ENCODE measurements at places on chromosomes 13 and 19.
A peak's percentile ranks its signal among the peaks of the same experiment; 100 is the strongest.

DNA sequence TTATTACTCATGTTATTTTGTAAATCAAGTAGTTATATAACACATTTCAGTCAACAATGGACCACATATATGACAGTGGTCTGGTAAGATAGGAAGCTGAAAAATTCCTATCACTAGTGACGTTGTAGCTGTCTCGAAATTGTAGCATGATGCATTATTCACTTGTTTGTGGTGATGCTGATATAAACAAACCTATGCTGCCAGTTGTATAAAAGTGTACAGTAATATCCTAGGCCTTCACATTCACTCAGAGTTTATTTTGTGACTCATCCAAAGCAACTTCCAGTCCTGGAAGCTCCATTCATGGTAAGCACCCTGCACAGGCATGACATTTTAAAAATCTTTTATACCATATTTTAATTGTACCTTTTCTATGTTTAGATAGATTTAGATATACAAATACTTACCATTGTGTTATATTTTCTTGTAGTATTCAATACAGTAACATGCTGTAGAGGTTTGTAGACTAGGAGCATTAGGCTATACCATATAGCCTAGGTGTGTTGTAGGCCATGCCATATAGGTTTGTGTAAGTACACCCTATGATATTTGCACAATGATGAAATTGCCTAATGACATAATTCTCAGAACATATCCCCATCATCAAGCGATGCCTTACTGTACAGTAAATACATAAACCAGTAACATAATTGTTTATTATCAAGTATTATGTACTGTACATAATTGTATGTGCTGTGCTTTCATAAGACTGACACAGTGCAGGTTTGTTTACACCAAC, 49.3 kb downstream of the IFT88 start:
- DNase-seq: no peak

DNA sequence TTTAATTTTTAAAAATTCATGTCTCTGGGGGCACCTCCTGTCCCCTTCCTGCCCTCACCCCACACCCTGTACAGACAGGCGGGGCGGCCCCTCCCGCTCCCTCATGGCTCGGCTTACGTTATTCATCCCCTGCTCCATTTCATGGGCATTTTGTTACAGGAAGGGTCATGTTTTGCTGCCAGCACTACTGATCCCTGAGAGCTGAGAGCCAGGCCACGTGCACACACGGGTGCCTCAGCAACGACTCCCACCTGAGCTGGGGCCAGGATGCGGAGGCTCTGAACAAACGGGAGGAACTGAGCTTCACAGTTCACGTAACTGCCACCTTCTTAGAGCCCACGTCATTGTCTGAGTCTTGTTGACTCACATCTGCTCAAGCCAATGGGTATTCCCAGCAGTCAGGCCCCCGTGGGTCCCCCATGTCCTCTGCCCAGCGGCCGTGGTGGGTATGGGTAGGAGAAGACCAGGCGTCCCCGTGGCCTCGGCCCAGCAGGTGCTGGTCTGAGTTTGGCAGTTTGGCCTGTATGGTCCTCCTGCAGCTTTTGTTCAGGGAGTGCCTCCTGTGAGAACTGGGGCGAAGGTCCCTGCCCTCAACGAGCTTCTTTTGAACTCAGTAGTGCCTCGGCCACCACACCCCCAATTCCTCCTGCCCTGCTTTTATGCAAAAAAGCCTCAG, 16.4 kb upstream of the TMEM255B start:
- no peak for DNase-seq

- DNase-seq: no peak
Measured at GRCh38 chr13:36395280-36395679, 37.0 kb upstream of the CCNA1 start.

DNA sequence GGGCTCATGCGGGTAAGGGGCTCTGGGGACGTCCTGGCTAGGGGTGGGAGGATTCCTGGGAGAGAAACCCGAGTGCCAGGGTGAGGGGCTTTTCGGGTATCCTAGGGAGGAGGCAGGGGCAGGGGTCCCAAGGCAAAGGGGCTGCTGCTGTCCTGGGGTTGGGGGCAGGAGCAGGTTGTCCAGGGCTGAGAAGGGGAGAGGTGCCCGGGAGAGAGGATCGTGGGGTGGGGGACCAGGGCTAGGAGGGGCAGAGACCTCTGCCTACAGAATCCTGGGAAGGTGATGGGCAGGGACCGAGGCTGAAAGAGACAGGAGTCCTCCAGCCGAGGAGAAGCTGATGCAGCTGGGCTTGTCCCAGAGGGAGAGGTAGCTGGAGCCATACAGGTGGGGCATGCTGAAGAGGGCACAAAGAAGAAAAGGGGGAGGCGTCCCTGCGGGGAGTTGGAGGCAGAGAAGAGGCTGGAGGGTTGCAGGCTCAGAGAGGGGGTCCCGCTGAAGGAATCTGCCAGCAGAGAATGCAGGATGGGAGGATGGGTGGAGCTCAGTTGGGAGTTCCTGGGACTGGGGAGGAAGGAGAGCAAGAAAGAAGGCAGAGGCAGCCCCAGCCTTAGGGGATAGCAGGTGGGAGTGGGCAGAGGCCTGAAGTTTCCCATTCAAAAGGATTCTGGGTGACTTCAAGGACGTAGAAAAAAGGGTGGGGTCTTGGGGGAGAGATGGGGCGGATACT, 574 bp downstream of the CYP2S1 start:
- DNase-seq: no peak

GRCh38 chr19:39372941-39373340, 18.0 kb downstream of the PAF1 start:
- DNase-seq: no peak

- DNase-seq: no peak
Measured at GRCh38 chr13:67136157-67136556, 94.0 kb downstream of the PCDH9 start.

GRCh38 chr13:97120346-97120745, 101.8 kb upstream of the MBNL2 start:
- DNase-seq: no peak

DNA sequence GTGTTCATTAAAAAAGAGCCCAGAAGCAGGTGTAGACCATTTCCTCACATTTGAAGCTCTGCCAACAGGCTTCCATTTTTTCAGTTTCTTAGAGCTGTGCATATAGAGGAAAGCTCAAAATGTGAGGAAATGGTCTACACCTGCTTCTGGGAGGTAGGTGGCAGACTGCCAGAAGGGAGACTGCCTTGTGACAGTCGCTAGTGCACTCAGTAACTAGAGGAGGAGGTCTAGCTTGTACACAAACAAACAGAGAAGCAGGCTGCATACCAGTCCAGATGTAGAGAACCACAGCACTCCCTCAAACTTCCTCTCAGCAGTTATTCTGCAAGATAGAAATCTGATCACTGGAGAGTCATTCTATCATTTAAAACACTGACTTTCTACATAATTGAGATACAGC, 800.2 kb downstream of the EFNB2 start:
- DNase-seq: no peak

- no peak for DNase-seq
Measured at GRCh38 chr19:18126097-18126496, 26.9 kb upstream of the PIK3R2 start.

GRCh38 chr19:3251229-3251628, 26.8 kb downstream of the CELF5 start:
- DNase-seq: no peak

- no peak for DNase-seq
Measured at GRCh38 chr19:18441804-18442788, 4.2 kb upstream of the ISYNA1 start.

DNA sequence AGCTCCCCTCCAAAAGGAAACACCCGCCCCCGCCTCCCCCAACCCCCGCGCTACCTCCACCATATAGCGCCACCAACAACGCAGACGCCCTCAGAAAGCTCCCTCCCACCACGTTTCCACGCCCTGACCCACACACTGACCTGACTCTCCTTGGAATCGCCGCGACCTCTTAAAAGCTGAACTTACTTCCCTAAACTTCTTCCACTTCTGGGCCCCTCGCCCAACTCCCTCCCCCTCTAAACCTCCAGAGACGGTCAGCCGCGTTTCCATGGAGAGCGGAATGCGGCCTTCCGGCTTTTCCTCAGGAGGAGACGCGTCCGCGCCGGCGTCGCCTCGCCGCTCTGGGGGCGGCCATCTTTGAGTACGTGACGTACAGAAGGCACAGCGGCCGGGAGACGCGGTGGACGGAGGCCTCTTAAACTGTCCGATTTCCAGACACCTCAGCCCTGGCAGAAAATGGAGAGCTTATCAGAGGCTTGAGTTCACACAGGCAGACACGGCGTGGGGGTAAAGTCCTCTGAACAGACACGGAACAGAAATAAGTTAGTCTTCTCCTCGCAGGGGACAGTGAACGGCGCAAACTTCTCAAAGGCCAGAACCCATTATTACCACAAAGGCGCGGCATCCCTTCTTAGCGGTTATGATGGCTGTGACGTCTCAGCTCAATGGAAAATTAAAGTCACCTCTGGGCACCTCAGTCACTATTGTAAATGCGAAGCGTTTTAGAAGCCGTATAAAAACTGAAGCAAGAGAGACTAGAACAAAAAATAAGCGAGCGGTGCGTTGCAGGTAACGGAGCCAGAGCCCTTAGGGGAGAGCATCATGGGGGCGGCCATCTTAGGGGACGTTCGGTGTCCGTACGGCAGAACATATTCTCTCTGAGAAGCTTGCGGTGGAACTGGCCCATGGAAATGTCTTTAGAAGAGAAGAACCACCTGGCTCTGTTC, at the start of gene ZNF432:
TSS of gene ZNF432 (minus strand) at position 284 of the 947 bp plus-strand sequence. CDS start 1,970 bp downstream, outside the sequence.
- DNase-seq: peak; percentile 96

DNA sequence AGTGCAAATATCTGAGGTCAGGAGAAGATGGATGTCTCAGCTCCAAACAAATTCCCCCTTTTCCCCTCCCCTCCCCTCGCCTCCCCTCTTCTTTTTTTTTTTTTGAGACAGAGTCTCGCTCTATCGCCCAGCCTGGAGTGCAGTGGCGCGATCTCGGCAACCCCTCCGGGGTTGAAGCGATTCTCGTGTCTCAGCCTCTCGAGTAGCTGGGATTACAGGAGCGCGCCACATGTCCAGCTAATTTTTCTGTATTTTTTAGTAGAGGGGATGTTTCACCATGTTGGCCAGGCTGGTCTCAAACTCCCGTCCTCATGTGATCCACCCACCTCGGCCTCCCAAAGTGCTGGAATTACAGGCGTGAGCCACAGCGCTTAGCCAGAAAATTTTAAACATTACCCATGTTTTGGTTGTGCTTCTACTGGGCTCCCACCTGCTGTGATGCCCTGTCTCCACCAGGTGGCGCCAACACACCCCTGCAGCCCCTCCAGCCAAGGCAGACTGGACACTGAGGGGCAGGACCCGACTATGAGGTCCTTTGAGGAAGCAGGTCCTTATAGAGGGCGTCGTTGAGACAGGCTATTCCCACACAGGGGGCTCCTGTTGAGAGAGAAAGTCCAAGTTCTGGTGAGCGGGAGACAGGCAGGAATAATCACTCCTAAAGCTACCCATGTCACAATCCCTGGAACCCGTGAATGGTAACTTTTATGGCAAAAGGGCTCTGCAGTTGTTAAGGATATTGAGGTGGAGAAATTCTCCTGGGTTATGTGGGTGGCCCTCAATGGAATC, 6.3 kb downstream of the ERICH4 start:
- peak; percentile 80 for DNase-seq

GRCh38 chr19:29677001-29677817, 11.9 kb downstream of the PLEKHF1 start:
- no peak for DNase-seq

DNA sequence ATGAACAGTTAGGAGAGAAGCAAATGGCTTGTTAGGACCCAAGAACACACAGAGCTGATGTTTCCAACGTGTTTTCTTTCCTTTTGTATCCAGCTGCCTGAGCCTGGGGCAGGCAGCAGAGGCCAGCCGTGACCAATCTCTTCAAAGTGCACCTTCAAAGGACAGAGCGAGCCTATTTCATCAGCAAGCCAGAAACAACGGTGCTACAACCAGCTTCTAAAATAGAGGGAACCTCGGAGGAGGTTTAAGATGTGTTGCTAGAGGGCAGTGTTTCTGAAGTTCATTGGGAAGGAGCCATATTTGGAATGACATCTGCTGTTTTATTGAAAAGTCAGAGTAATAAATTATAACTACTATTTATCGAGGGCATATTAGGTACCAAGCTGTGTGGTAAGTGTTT, 56.2 kb upstream of the RFC3 start:
- no peak for DNase-seq

- DNase-seq: no peak
Measured at GRCh38 chr19:1257475-1258162, 9.2 kb downstream of the MIDN start.

GRCh38 chr19:13036366-13036976, 41.2 kb downstream of the NFIX start:
- no peak for DNase-seq

GRCh38 chr13:76027131-76027530, 391.0 kb downstream of the LMO7 start:
- no peak for DNase-seq

- no peak for DNase-seq
Measured at GRCh38 chr13:89568746-89569145, 1778.7 kb upstream of the MIR17HG start.

DNA sequence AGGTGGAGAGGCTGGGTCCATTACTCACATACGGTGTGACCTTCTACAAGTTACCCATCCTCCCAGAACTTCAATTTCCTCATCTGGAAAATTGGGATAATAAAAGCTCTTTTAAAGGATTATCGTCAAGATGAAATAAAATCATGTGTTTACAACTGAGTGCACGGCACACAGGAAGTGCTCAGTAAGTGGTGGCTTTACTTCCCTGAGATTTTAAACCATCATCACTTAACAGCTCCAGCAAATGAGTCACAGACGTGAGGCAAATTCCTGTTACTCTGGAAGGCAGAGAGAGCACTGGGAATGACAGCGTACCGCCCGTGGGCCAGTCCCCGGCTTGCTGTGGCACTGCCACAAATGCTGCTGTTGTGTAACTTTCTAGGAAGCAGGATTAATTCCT, 64.1 kb downstream of the MRPL57 start:
- no peak for DNase-seq

DNA sequence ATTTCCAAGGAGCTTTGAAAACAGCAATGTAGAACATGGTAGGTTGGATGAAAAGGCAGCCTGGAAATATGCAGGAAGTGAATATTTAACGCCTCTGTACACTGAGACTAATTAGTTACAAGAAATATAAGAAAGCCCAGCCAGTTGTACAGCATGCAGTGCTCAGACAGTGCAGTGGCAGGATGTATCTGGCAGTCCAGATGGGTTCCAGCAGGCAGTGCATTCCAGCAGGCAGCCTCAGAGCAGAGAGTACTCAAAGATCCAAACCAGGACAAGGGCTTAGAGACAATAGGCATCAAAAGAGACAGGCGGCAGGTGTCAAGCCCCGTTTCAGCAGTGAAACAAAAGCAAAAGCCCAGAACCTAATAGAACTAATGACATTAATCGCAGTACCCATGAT, 2776.3 kb downstream of the PCDH9 start:
- no peak for DNase-seq

GRCh38 chr13:47413112-47413511, 516.3 kb upstream of the HTR2A start:
- DNase-seq: no peak

GRCh38 chr13:99439850-99440604, 61.2 kb upstream of the TM9SF2 start:
- no peak for DNase-seq

GRCh38 chr19:7450243-7451223, 38.3 kb downstream of the PEX11G start:
- DNase-seq: peak; percentile 84

GRCh38 chr19:46371371-46371901, 24.5 kb downstream of the PPP5C start:
- DNase-seq: peak; percentile 60
